ENCODE measurements at places on chromosomes 6 and 20.

DNA sequence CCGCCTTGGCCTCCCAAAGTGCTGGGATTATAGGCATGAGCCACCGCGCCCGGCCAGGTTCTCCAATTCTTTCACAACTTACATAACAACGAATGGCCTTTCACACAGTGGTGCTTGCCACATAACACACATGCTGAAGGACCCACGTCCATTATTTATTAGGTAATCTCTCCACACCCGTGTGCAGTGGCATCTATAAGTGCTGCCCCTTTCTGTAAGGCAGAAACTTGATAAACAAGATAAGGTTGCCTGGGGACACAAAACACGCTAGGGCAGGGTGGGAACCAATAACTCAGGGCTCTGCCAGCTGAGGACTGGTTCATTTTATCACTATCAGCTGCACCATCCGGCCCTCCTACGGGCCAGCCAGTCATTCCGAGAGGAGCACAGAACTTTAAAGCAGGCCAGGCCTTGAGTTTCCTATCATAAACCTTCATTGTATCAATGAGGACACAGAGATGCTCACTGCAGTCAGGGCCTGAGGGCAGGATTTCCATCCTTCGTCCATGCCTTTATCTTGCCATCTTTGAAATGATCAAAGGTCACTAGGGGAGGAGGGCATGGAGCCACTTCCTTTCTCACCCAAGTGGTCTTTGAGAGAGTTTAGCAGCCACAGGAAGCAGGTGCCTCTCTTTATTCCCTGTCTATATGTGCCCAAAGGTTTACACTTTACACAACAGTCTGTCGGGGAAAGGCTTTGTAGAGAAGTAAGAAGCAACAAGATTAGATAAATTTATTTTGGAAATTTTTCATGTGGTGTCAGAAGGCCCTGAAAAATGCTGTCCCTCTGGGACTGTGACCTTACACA, 37.6 kb downstream of the GPLD1 start:
- H3K4me1 ChIP-seq, result no peaks in the 10 kb centered on the region
- H3K36me3 ChIP-seq, result no peaks in the 10 kb centered on the region
- H3K27ac ChIP-seq, result no peak overlapping the region
- no peak for DNase-seq
- H3K27me3 ChIP-seq, result no peaks in the 10 kb centered on the region

DNA sequence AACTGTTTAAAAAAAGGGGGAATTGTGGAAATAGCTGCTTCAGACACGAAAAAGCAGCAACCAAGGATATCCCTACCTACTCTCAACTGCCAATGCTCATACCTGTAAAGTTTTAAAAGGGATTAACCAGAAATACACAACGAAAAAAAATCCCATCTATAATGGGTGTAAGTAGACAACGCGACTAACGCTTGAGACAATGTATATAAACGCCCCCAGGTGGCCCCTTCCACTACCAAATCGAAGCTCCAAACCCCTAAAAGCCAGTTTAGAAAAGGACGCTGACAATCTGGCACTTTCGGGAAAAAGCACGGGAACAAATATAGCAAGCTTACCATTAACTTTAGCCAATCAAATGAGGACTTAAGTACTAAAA, 94.5 kb upstream of the BTN3A2 start:
- H3K4me1 ChIP-seq, result peaks cover 28% of the 10 kb centered on the region
- DNase-seq, result no peak
- no peak overlapping the region for H3K27ac ChIP-seq
- peak overlapping the region; percentile 59 for H3K4me3 ChIP-seq
- H3K27me3 ChIP-seq, result no peaks in the 10 kb centered on the region

DNA sequence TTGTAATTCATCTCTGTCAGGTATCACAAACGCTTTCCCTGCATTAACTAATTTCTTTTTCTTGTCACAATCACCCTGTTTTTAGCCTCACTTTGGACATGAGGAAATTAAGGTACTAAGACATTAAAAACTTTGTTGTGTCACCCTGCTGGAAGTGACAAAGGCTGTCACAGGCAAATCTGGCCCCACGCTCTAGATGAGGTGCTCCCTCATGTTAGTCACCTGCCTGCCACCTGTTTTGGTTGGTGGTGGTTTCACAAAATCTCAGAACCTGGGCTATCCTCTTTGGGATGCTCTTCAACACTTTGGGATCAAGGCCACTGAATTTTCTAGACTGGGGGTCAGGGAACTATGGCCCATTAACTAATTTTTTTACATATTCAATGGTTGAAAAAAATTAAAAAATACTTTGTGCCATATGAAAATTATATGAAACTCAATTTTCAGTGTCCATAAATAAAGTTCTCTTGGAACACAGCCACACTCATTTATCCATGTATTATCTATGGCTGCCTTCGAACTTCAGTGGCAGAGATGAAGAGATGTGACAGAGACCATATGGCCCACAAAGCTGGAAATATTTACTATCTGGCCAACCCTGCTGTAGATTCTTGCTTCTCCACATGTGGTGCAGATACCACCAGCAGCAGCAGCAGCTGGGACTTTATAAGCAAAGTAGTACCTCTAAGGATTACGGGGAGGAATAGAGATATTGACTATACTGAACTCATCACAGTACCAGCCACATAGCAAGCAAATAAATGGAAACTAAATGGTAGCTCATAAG, 16.1 kb upstream of the TNFAIP3 start:
- no peak overlapping the region for H3K4me3 ChIP-seq
- DNase-seq, result no peak
- no peaks in the 10 kb centered on the region for H3K4me1 ChIP-seq
- H3K27ac ChIP-seq, result no peak overlapping the region
- no peaks in the 10 kb centered on the region for H3K27me3 ChIP-seq

GRCh38 chr6:163531122-163531521, 116.6 kb downstream of the QKI start:
- no peak overlapping the region for H3K4me3 ChIP-seq
- no peaks in the 10 kb centered on the region for H3K4me1 ChIP-seq

DNA sequence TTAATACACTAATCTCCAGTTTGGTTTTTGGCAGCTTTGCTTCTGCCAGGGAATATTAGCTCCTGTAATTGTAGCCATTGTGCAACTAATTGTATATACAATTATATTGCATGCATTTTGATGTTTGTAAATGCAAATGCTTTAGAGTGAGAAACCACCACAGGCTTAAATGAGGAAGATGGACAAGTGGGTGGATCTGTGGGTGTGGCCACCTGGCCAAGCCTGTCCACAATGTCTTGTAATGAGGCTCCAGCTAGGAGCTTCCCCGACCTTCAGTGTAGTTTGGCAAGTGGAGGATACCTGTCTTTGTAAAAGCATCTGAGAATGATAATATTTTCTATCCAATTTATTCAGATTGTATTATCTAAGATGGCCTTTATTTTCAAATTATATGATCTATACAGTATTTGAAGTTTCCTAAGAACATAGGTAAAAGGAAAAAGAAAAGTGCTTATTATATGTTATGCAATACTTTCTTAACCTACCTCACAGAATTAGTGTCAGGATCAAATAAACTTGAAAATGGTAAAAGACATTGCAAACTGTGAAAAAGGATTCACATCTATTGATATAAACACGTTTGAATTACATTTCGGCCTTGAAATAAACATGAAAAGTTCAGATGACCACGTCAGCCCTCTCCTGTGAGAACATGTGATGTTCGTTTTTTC, 49.3 kb upstream of the ARID1B start:
- no peaks in the 10 kb centered on the region for H3K4me1 ChIP-seq
- no peaks in the 10 kb centered on the region for H3K27me3 ChIP-seq
- H3K27ac ChIP-seq, result no peak overlapping the region
- H3K36me3 ChIP-seq, result no peaks in the 10 kb centered on the region
- no peak overlapping the region for H3K4me3 ChIP-seq

DNA sequence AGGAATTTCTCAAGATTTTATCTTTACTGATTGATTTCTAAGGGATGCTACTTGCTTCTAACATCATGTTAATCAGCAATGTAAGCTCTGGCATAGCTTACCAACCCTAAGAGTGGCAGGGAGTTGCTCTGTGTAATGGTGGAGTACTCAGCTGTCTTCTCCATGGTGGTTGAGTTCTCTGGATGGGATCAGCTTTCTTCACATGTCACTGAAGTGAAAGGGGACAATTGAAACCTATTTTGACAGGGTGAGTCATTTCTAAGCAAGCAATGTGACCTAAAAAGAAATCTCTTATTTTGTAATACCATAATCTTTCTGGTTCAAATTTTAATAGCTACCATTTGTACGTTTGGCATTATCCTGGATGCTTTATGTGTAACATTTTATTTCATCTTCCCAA, 430.4 kb downstream of the GJA1 start:
- H3K27me3 ChIP-seq, result peaks cover 5% of the 10 kb centered on the region
- no peaks in the 10 kb centered on the region for H3K36me3 ChIP-seq
- no peaks in the 10 kb centered on the region for H3K4me1 ChIP-seq
- no peak overlapping the region for H3K27ac ChIP-seq
- no peak overlapping the region for H3K4me3 ChIP-seq
- DNase-seq, result no peak

DNA sequence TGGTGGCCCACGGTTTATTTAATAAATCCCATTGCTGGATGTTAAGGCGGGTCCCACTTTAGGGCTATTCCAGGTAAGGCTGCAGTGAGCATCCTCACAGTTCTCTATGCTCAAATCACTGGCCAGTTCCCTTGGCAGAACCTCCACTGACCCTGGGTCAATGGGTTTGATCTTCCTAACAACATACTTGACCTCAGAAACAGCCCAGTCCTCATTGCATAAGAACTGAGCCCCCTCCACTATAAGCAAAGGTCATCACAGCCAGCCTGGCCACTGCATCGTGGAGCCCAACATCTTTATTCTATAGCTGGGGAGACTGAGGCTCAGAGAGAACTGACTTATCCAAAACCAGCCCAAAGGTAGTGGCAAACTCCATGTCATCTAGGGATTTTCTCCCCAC, 4.3 kb upstream of the BPIFB1 start:
- no peaks in the 10 kb centered on the region for H3K4me1 ChIP-seq
- no peak overlapping the region for H3K4me3 ChIP-seq
- no peaks in the 10 kb centered on the region for H3K27me3 ChIP-seq
- no peak for DNase-seq
